Karpas-422 (cell line): ENCODE measurements at places on chromosomes 5 and 9. TPM values are rescaled to one million over a fixed set of nuclear protein-coding genes. Genes with fewer than 3 reads are reported as not detected.

Gene SPACA9
- 4.9 and 13.5 TPM in 2 replicates for total RNA-seq

Gene RUSC2
- total RNA-seq: not detected in 2 replicates

DNA sequence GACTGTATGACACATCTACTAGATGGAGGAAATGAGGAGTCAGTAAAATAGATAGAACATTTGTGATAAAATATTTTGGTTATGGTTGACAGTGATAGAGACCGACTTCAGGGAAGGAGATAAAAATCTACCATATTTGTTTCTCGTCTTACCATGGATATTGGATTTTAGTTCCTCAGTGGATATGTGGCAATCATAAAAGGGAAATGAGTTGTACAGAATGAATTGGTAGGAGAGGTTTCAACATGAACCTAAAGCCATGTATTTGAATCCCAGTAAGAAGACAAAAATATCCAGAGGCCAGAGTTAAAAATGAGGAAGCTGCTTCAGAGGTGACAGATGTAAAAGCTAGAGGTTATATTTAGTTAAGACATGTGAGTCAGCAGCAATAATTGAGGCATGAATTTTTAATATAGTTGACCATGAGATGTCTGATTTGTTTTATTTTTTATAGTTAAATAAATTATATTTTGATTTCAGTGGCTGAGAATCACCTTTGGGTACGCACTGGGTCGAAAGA is 480.4 kb upstream of the TUSC1 start:
- no peak overlapping the region for H3K4me3 ChIP-seq
- H3K4me1 ChIP-seq: peaks cover 52% of the 10 kb centered on the region
- DNase-seq: peak; percentile 83
- no peaks in the 10 kb centered on the region for H3K36me3 ChIP-seq

Gene HTR4
- total RNA-seq: not detected in 2 replicates

- H3K36me3 ChIP-seq: no peaks in the 10 kb centered on the region
- no peak overlapping the region for H3K4me3 ChIP-seq
- no peaks in the 10 kb centered on the region for H3K27me3 ChIP-seq
- no peaks in the 10 kb centered on the region for H3K4me1 ChIP-seq
Measured at GRCh38 chr9:15584379-15584778, 31.5 kb downstream of the CCDC171 start.

- DNase-seq: no peak
- no peaks in the 10 kb centered on the region for H3K36me3 ChIP-seq
- H3K4me1 ChIP-seq: no peaks in the 10 kb centered on the region
- no peak overlapping the region for H3K27ac ChIP-seq
- no peak overlapping the region for H3K4me3 ChIP-seq
Measured at GRCh38 chr5:110088676-110089436, 399.1 kb downstream of the MAN2A1 start.

DNA sequence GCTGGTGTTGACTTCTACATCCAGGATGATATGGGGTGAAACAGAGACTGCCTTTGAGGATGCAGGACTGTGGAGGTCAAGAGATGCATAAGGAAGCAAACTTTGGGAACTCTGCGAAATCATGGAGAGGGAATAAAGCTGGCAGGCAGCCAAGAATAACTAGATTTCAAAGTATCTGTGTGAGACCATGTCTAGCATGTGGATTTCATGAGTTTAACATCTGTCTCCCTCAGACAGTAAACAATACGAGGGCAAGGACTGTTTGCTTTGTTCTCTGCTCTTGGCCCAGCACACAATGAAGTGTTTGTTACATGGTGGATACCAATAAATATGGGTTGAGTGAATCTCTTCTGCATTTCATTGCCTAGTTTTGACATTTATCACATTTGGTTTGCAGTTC is 71.3 kb downstream of the RASEF start:
- no peak for DNase-seq
- H3K27ac ChIP-seq: no peak overlapping the region
- H3K36me3 ChIP-seq: no peaks in the 10 kb centered on the region
- H3K4me1 ChIP-seq: no peaks in the 10 kb centered on the region

DNA sequence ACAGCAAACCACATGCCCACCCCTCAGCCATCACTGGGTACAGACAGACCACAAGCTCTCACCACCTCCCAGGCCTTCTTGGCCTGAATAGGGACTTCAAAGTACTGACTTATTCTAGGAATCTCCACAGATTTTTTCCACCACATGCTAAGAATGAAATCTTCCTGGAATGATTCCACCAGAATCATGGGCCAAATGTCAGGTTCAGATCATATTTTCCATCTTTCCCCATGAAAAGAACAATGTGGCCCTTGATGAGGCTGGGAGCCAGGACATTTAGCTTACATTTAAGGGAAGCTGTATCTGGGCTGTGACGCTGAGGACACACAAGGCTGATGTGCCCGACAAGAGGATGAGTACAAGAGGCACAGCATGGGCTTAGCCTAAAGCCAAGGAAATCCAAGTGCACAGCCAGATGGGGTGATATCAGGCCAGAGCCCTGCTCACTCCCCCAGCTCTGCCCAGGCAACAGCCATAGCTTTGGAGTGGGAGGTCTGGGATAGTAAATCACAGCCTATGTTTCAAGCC is 28.1 kb downstream of the ACSL6 start:
- H3K4me1 ChIP-seq: no peaks in the 10 kb centered on the region
- no peaks in the 10 kb centered on the region for H3K36me3 ChIP-seq
- no peak overlapping the region for H3K4me3 ChIP-seq
- no peaks in the 10 kb centered on the region for H3K27me3 ChIP-seq

DNA sequence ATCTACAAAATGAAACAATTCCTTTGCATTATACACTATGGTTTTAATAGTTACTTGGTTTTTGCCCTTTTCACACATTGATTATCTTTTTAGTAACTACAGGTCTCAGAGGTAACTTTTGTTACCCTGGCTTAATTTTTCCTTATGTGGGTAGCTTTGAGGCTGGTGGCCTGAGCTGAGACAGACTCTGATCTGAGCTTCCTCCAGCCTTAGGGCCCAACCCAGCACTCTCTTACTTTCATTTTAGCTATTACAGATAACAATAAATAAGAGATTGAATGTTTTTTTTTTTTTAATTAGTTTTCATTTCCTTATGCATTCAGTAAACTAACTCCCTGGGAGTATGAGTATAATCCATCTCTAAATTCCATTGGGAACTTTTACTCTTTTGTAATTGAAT is 15.1 kb upstream of the OXCT1 start:
- no peaks in the 10 kb centered on the region for H3K27me3 ChIP-seq
- no peak overlapping the region for H3K4me3 ChIP-seq
- H3K4me1 ChIP-seq: no peaks in the 10 kb centered on the region
- no peak overlapping the region for H3K27ac ChIP-seq
- H3K36me3 ChIP-seq: no peaks in the 10 kb centered on the region

- H3K4me3 ChIP-seq: no peak overlapping the region
- DNase-seq: no peak
- no peaks in the 10 kb centered on the region for H3K36me3 ChIP-seq
Measured at GRCh38 chr5:1419476-1420210, 25.6 kb downstream of the SLC6A3 start.
